Panc1 (cell line): ENCODE measurements at places on chromosomes 3 and 15.
A peak's percentile ranks its signal among the peaks of the same experiment; 100 is the strongest.

- no peak for DNase-seq
Measured at GRCh38 chr3:65233561-65233960, 545.8 kb upstream of the ADAMTS9 start.

DNA sequence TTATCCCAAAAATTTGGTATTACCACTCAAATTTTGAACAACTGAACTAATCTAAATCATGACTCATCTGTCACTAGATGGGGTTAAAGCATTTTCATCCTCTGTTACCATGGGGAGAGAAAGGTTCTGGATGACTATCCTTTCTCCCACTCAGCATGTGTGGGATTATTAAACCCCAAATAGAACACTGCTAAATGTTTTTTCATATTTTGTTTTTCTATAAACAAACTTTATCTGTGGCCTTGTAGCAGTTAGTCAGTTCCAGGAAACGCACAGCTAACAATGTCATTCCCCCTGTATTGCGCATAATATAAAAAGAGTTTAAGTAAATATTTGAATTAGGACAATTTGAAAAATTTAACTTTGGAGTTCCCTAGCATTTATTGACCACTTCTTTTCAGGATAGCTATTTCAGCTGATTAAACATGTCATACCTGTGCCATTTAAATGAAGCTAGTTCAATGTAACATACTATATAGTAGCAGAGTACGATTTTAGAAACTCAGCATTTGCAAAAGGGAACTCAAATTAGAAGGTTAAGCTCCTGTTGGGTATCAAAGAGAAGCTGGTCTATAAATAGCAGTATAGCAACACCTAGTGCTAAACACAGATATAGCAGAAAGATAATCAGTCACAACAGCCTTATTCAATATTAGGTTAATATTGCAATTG, 9.2 kb upstream of the TMEM212 start:
- no peak for DNase-seq

GRCh38 chr3:146390957-146391356, 78.4 kb downstream of the PLSCR2 start:
- DNase-seq, result no peak

GRCh38 chr3:171932153-171932611, 89.0 kb downstream of the TMEM212 start:
- DNase-seq, result no peak

DNA sequence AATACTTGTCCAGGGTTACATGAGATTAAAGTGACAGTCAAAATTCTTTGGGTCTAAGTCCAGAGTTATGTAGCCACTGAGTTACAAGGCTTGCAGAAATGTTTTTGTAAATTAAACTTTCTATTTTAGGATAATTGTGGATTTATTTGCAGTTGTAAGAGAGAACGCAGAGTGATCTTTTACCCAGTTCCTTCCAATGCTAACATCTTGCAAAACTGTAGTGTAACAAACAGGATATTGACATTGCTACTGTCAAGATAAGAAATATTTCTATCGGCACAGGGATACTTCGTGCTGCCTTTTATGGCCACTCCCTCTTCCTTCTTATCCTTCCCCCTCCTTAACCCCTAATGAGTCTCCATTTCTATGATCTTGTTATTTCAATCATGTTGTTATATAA, 1022.9 kb downstream of the MCTP2 start:
- DNase-seq, result no peak

GRCh38 chr3:122940628-122941086, 86.9 kb downstream of the SEMA5B start:
- no peak for DNase-seq

- DNase-seq, result no peak
Measured at GRCh38 chr3:108092501-108092900, 1.7 kb upstream of the CD47 start.

DNA sequence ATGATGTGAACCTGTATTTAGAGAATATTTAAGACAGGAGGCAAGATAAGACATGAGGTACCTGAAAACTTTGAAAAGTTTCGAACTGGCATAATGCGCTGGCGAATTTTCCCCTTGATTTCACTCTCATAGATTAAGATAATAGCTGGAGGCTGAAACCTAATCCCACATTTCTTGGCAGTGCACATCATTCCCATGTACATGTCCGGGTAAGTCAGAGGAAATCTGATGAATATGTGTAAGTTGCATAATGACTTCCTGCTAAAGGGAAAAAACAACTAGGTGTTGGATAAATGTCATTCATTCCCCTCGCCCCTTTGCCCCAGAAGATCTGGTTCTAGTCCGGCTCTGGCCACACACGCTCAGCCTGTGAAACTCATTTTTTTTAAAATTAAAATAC, 3.6 kb downstream of the CEP19 start:
- no peak for DNase-seq

DNA sequence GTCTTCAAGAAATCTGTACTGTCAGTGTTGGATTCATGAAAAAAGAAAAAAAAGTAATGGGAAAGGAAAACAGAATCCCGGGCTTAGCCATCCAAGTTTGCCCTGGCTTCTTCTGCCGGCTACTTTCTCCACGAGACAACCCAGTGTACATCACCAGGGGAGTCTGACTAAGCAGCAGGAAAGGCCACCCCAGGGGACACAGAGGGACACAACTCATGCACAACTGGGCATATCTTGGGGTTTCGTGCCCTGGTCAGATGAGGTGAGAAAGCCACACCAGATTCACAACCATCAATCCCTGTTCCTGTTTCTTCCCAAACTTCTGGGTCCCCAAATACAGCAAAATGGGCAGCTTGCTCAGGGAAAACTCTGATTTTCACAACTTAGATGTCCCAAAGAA, 33.2 kb downstream of the ADAMTS17 start:
- DNase-seq, result no peak

DNA sequence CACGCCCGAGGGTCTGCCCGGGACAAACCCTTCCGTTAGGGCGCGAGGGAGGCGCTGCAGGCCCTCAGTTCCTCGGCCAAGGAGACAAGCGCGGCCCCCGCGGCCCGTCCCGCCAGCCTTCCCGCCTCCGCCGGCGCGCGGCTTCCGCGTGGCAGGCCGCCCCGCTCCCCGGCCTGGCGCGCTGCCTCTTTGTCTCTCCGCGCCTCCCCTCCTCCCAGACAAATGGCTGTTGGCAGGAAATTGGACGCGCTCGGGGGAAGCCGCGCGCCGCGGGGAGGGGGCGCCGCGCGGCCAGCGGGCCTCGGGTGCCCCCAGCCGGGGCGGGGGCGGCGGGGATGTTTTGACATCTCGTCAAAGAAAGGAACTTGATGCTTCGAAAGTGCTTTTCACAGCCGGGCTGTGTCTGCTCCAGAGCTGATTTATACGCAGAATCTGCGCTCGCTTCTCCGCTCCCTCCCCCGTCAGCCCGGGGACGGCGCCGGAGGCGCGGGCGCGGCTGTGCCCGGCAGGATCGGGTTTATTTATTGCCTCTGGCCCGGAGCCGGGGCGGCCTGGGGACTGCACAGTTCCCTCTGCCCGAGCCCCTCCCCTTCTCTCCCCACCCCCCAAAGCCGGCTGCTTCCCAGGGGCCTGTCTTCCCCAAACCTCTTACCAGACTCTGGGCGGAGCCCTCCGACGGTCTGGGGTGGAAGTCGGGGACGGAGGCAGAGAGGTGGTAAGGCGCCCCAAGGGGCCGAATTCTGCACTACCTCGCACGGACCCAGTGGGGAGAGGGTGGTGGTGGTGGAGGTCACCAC, 20.7 kb downstream of the SHF start:
- peak; percentile 58 for DNase-seq

GRCh38 chr15:28943146-28943545, 57.4 kb downstream of the APBA2 start:
- DNase-seq, result no peak
